ENCODE measurements at places on chromosomes 5 and 9.

- DNase-seq, result no peak
These were observed 17.2 kb downstream of the MORN5 start for GRCh38 chr9:122176916-122177315.

- peak; percentile 75 for DNase-seq
These were observed 10.3 kb downstream of the TRIM32 start for GRCh38 chr9:116697362-116697761.

GRCh38 chr9:134807716-134808446 lies 72.7 kb upstream of the FCN2 start:
- DNase-seq, result peak; percentile 37

GRCh38 chr9:109779711-109780452 lies at the start of gene PALM2AKAP2:
TSS of gene PALM2AKAP2 (plus strand) at chr9:109780198. CDS start at chr9:109780489, 291 bp downstream.
- no peak for DNase-seq

- DNase-seq, result no peak
These were observed 14.2 kb upstream of the GFPT2 start for GRCh38 chr5:180367300-180367699.

DNA sequence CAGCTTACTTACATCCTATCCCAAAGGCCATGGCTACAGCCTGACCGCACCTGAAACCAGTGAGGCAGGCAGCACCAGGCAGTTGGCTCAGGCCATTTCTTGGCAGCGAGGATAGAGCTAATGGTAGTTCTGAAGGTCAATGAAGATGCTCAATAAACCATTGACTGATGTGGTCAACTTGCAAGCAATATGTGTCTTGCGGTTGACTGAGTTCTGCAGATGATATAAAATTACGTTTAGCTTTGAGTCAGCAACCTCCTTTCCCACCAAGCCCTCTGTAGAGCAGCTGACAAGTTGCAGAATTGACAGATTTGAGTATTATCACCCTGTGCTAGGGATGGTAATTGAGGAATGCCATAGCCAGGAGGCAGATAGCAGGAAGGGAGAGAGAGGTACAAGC lies 189.0 kb upstream of the PUM3 start:
- no peak for DNase-seq

DNA sequence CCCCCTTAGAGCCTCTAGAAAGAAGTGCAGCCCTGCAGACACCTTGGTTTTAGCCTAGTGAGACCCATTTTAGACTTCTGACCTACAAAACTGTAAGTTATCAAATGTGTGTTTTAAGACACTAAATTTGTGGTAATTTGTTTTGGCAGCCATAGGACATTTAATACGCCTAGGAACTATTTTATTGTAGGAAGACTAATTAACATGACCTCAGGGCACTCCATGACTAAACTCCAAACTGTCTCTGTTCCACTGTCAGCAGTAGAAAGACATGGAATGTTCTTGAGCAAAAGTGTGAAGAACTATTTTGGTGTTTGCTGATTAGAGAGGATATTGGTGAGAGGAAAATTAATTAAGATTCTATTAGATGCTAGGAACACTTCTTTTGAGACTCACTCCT lies 4.1 kb upstream of the APC start:
- DNase-seq, result no peak

GRCh38 chr5:56950626-56951125 lies 1.2 kb downstream of the MIER3 start:
- peak; percentile 18 for DNase-seq

DNA sequence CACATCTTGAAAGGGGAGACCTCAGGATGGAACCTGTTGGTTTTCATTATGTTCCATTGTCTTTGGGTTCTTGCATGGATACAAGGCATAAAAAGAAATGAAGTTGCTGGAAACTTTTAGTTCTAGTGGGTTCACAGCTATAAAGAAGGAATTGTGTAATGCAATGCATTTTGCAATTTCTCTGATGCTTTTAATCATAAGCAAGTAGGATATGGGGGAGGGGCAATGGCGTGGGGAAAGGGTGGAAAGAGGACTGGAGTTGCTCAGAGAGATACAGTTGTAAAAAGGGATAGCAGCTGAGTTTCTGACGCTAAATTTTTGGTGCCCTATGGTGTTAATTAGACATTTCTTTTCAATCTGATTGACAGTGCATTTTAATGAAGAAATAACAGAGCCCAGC lies 88.6 kb upstream of the FANCC start:
- peak; percentile 12 for DNase-seq
